ENCODE measurements at places on chromosomes 2 and 18. TPM values are rescaled to one million over a fixed set of nuclear protein-coding genes. Genes with fewer than 3 reads are reported as not detected.

DNA sequence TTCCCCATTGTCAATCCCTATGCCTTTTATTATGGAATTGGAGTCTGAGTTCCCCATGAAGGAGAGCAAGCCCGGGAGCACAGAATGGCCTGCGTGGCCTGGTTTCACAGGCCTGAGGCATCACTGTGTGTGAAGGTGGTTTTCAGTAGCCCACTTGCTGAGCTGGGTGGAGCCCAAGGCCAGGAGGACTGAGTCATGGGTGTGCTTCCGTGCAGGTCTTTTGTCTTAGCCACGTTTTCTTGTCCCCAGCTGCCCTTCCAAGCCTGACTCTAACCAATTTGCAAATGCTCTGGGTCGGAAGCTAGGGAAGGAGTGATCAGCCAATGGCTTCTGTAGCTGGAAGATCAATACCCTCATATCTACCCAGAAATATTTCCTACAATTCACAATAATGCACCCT, 119.2 kb downstream of the MAPK4 start:
- H3K36me3 ChIP-seq: no peaks in the 10 kb centered on the region
- no peaks in the 10 kb centered on the region for H3K4me1 ChIP-seq
- no peak for DNase-seq

DNA sequence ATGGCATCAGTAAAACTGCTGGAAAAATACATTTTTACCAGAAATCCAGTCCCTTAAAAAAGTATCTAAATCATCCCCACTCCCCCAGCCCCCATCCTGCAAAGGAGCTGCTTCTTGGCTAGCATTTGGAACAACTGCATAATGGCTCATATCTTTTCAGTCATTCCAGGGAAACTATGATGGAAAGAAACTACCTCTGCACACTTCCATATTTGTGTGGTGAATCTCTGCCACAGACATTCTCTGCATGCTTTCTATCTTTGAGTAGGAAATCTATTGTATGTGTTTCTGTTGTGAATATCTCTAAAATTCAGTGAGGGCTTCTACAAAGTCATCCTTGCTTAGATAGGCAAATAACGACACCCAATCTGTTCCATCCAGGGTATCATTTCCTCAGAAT, 632.3 kb downstream of the LRP1B start:
- no peaks in the 10 kb centered on the region for H3K27me3 ChIP-seq
- no peak overlapping the region for H3K27ac ChIP-seq
- DNase-seq: no peak
- no peaks in the 10 kb centered on the region for H3K4me1 ChIP-seq
- no peaks in the 10 kb centered on the region for H3K36me3 ChIP-seq

DNA sequence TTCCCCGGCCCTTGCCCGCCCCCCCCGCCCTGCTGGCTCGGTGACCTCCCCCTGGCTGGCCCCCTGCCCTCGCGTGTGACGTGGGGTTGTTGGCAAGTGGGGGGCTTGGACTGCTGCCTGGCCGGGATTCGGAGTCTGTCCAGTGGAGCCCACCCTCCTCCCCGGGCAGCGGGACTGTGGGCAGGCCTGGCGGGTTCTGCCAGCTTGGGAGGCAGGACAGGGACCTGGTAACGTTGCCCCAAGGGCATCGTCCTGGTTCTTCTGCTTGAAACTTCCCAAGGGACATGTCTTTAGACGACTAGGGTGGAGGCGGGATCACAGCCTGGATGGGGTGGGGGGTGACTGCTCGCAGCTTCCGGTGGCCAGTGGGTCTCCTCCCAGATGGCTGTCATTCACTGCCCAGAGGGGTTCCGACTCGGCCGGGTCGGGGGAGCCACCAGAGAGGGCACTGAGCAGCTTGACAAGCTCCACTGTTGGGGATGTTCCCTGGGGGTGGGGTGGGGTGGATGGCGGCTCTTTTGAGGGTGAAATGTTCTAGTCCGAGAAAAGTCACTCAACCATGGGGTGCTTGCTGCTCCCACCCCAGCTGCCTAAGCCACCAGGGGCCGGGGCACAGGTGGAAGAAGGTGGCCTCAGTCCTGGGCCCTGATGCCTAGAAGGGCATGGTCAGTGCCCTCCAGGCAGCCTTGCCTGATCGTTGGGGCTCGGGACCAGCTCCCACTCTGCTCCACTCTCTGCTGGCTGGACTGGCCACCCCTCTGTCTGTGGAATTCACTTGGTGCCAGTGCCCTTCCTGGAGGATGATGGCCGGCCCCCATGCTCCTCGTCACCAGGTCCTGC, 4.3 kb upstream of the HS6ST1 start:
- peaks cover 28% of the 10 kb centered on the region for H3K27me3 ChIP-seq
- no peaks in the 10 kb centered on the region for H3K36me3 ChIP-seq
- no peak overlapping the region for H3K27ac ChIP-seq
- DNase-seq: peak; percentile 37
- peaks cover 18% of the 10 kb centered on the region for H3K4me1 ChIP-seq

- peak; percentile 4 for DNase-seq
- no peaks in the 10 kb centered on the region for H3K27me3 ChIP-seq
- H3K4me1 ChIP-seq: no peaks in the 10 kb centered on the region
- H3K4me3 ChIP-seq: no peak overlapping the region
- H3K27ac ChIP-seq: no peak overlapping the region
- no peaks in the 10 kb centered on the region for H3K36me3 ChIP-seq
Observed at GRCh38 chr2:18915227-18915626, 325.9 kb upstream of the NT5C1B start.

- DNase-seq: no peak
- no peaks in the 10 kb centered on the region for H3K27me3 ChIP-seq
- H3K36me3 ChIP-seq: no peaks in the 10 kb centered on the region
- H3K27ac ChIP-seq: no peak overlapping the region
Observed at GRCh38 chr18:74316257-74317170, 875 bp downstream of the C18orf63 start.

DNA sequence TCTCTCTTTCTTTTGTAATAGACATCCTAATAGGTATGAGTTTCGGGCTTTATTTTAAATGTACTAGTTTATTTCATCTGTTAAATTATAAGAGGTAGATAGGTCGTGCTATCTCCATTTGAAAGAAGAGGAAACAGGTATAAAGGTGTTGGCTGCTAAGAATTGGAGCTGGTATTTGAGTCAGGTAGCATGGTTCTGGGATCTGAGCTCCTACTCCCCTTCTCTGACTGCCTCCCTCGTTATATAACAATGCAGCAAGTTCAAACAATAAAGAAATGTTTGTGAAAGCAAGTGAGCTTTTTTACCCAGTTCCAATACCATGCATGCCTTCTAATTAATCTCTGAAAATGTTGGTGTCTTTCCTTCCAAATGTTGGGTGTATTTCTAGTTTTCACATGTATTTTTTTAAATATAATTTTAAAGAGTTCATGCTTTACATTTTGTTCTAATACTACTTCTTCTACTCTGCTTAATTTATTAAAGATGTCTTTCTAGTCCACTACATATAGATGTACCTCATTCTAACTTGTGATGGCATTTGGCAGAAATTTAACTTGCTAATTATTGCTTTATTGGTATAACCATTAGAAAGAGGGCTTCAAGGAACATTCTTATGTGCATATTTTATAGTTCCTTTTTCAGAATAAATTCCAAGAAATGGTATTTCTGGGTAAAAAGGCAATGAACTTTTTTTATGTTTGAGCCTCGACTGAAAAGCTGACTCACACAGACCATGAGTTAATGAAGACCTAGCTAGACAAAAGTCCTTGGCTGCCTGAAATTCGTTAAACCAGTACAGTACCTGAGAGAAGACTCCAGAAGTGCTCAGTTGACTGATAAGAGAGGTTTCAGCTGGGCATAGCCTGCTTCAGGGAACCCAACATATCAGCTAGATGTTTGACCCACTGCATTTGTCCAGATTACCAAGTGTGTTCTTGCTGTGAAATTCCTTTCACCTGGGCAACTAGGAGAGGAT, 133.5 kb downstream of the CERS6 start:
- H3K27ac ChIP-seq: no peak overlapping the region
- DNase-seq: no peak
- no peaks in the 10 kb centered on the region for H3K36me3 ChIP-seq
- H3K27me3 ChIP-seq: no peaks in the 10 kb centered on the region
- no peak overlapping the region for H3K4me3 ChIP-seq
- peaks cover 27% of the 10 kb centered on the region for H3K4me1 ChIP-seq

DNA sequence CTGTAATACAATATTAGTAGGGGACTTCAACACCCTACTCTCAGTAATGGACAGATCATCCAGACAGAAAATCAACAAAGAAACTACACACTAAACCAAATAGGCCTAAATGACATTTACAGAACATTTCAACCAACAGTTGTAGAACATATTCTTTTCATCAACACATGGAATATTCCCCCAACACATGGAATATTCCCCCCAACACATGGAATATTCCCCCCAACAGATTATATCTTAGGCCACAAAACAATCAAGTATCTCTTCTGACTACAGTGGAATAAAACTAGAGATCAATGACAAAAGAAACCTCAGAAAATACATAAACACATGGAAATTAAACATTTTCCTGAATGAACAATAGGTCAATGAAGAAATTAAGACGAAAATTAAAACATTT, 187.2 kb upstream of the RBBP8 start:
- no peak for DNase-seq
- no peaks in the 10 kb centered on the region for H3K27me3 ChIP-seq
- H3K4me1 ChIP-seq: no peaks in the 10 kb centered on the region
- H3K36me3 ChIP-seq: no peaks in the 10 kb centered on the region
- no peak overlapping the region for H3K27ac ChIP-seq

GRCh38 chr2:118177884-118178283, 89.6 kb downstream of the INSIG2 start:
- no peaks in the 10 kb centered on the region for H3K36me3 ChIP-seq
- peaks cover 15% of the 10 kb centered on the region for H3K4me1 ChIP-seq
- DNase-seq: no peak
- no peak overlapping the region for H3K4me3 ChIP-seq
- H3K27me3 ChIP-seq: no peaks in the 10 kb centered on the region

DNA sequence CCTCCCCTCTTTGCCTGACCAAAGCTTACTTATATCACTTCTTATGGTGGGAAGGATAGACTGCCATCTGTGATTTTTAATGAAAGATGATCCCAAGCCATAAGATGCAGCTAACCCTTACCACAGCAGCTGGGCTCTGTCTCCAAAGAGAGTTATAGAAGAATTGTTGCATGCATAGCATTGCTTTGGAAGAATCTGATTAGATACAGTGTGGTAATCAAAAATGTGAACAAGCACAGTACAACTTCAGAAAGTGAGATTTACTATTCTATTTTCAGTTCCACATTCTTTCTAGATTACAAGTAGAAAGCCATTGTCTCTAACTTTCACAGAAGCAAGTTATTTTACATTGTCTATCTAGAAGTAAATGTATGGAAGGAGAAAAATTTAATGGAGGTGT, 129.0 kb upstream of the ACVR2A start:
- H3K36me3 ChIP-seq: no peaks in the 10 kb centered on the region
- no peaks in the 10 kb centered on the region for H3K27me3 ChIP-seq
- DNase-seq: no peak
- no peaks in the 10 kb centered on the region for H3K4me1 ChIP-seq
- no peak overlapping the region for H3K4me3 ChIP-seq
- no peak overlapping the region for H3K27ac ChIP-seq

- no peak for DNase-seq
- no peaks in the 10 kb centered on the region for H3K27me3 ChIP-seq
- H3K4me3 ChIP-seq: no peak overlapping the region
Observed at GRCh38 chr2:131103165-131103564, 2.0 kb upstream of the PLEKHB2 start.

DNA sequence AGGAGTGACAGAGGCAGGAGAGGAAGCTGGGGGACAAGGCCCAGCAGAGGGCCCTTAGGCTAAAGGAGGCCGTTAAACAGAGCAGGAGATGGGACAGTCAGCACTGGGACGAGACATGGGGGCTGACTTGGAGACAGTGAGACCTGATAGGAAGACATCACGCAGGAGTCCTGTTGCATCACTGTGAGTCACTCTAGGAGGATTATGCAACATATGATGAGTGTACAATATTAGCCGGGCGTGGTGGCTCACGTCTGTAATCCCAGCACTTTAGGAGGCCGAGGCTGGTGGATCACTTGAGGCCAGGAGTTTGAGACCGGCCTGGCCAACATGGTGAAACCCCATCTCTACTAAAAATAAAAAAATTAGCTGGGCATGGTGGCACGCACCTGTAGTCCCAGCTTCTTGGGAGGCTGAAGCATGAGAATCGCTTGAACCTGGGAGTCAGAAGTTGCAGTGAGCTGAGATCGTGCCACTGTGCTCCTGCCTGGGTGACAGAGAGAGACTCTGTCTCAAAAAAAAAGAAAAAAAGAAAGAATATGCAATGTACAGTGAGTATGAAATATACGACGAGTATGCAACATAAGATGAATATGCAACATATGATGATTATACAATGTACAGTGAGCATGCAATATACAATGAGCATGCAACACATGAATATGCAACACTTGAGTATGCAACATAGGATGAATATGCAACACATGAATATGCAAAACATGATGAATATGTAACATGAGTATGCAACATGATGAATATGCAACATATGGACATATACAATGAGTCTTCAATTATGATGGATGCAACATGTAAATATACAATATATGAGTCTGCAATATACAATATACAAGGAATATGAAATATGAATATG, 83.3 kb upstream of the ID2 start:
- H3K4me3 ChIP-seq: no peak overlapping the region
- no peaks in the 10 kb centered on the region for H3K27me3 ChIP-seq
- DNase-seq: no peak
- H3K4me1 ChIP-seq: no peaks in the 10 kb centered on the region
- no peaks in the 10 kb centered on the region for H3K36me3 ChIP-seq
- no peak overlapping the region for H3K27ac ChIP-seq

DNA sequence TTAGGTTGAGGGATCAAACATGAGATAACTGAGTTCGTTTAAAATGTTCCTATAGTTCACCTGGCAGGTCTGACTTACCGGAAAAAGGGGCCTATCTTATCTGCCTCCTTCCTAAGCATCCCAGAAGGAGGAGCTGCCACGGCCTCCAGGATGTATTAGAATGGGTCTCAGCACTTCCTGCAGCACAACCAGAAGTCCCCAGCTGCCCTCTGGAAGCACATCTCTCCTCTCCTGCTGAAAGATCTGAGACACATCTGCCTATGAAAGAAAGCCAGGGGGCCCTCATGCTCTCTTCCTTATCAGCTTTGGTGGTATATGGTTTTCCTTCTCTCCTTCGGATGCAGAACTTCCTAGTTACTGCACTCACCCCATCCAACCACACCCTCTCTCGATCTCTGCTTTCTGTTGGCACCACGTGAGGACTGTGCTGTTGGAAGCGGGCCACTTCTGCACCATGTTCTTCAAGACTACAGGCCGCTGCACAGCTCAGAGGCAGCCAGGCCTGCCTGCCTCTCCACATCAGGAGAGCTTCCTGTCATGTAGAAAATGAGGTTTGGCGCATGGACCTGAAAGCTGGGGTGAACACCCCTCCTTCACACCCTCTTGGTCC, 6.5 kb downstream of the IGFBP5 start:
- no peaks in the 10 kb centered on the region for H3K27me3 ChIP-seq
- peaks cover 8% of the 10 kb centered on the region for H3K36me3 ChIP-seq
- DNase-seq: no peak

DNA sequence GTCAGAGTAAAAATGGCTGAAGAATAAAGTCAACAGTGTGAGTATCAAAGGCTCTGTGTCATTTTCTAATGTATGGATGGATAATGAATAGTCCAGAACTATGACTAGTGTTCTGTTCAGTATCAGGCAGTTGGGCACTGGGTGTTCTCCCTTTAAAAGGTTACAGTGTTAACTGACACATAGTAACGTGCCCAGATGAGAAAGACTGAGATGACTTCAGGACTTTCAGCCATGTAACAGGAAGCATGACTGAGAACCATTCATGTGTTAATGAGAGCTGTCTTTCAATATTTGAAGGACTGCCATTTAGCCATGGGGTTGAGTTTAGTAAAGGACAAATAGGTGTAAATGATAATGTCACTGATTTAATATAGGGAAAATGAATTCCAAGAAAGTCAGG, 187.1 kb downstream of the GULP1 start:
- H3K27ac ChIP-seq: no peak overlapping the region
- H3K36me3 ChIP-seq: no peaks in the 10 kb centered on the region

The ZNF385B gene
- 22.9 TPM for total RNA-seq

The OXER1 gene
- 0.88 TPM for total RNA-seq

The MYOM1 gene
- total RNA-seq: 0.45 TPM

The EN1 gene
- not detected for total RNA-seq

The LBX2 gene
- total RNA-seq: 0.12 TPM
